Smooth muscle cell of trachea (primary cell): ENCODE measurements at places on chromosomes 7 and 10. TPM values are rescaled to one million over a fixed set of nuclear protein-coding genes. Genes with fewer than 3 reads are reported as not detected.

Gene RAB19
- not detected in 2 replicates for total RNA-seq

Gene RSPH10B
- 0.50 TPM in 1 of 2 replicates, not detected in the other for total RNA-seq

Gene TACC2
- 2.6 and 8.1 TPM in 2 replicates for total RNA-seq

Gene ST8SIA6
- total RNA-seq: 0.17 TPM in 1 of 2 replicates, not detected in the other

Gene CYP17A1
- not detected in 2 replicates for total RNA-seq

Gene OR2A7
- total RNA-seq: 0.29 and 0.33 TPM in 2 replicates

Gene MOGAT3
- not detected in 2 replicates for total RNA-seq

Gene TWIST1
- total RNA-seq: 76.5 and 118 TPM in 2 replicates

Gene RALA
- 29.9 and 33.3 TPM in 2 replicates for total RNA-seq

Gene CLRN3
- total RNA-seq: not detected in 2 replicates

Gene GPR15LG
- total RNA-seq: not detected in 2 replicates
